Bone marrow (tissue), 2 donors: ENCODE measurements at places on chromosomes 16 and 17.

GRCh38 chr16:47196457-47196856 is 52.7 kb upstream of the NETO2 start:
- DNase-seq, result no peak

DNA sequence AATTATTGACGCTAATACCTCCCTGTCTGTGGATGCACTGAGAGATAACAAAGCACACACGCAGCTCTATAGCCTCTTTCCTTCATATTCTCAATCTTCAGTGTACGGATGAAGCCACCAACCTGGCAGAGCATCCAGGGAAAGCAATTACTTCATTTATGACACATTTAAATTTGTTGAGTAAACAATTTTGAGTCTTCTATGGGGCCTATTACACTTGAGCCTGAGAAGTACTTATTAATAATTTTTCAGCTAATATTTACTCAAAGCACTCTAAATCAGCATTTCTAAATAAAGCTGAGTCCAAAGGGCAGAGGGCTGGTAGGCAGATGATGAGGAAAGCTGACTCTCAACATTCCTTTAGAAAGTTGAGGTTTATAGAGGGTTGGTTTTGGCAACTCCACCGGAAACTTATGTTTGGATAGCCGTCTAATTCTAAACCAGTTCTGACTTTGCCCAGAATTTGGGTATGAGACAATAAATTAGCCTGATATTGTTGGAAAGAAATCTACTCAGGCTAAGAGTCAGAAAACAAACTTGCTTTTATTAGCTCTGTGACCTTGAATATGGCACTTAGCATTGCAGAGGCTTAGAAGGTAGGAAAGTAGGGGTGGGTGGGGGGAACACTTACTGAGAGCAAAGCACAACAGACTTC is 643.5 kb downstream of the CDH11 start:
- DNase-seq, result no peak

GRCh38 chr17:74859459-74860228 is at the start of gene GRIN2C:
Gene GRIN2C (minus strand): TSS chr17:74859885. CDS start chr17:74855092, 4,793 bp downstream.
- no peak for DNase-seq

GRCh38 chr16:84675884-84676283 is 23.9 kb upstream of the USP10 start:
- DNase-seq, result no peak

DNA sequence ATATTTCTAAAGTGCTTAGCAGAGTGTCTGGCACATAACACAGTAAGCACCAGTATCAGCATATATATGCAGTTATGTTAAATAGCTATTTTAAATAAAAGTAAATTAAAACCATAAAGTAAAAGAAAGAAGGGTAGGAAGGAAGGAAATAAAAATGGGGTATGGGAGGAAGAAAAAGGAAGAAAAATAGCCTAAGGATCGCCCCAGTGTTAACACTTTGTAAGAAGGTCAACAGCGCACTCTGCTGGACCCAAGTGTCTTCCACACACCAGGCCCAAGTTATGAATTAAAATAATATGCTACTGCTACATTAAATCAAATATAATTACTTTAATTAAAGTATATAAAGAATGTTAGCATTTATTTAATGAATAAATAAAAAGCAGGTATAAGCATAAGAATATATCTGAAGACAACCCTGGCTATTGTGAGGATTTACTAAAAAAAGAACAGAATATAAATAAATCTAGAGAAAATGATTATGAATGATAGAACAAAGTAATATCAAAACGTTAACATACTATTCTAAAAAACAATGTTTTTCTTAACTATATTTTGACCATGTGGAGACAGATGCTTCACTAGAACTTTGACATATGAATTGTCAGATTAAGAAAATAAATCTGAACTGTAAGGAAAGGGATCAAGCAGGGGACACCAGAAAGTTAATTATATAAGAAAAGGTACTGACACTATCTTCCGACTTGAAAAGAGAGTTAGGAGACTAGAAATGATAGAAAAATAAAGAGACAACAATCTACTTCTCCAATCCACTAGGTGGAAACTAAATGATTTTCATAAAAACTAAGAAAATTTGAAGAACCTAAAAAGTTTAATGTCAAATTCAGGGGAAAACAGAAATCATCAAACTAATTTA is 25.9 kb downstream of the BRIP1 start:
- DNase-seq, result no peak

DNA sequence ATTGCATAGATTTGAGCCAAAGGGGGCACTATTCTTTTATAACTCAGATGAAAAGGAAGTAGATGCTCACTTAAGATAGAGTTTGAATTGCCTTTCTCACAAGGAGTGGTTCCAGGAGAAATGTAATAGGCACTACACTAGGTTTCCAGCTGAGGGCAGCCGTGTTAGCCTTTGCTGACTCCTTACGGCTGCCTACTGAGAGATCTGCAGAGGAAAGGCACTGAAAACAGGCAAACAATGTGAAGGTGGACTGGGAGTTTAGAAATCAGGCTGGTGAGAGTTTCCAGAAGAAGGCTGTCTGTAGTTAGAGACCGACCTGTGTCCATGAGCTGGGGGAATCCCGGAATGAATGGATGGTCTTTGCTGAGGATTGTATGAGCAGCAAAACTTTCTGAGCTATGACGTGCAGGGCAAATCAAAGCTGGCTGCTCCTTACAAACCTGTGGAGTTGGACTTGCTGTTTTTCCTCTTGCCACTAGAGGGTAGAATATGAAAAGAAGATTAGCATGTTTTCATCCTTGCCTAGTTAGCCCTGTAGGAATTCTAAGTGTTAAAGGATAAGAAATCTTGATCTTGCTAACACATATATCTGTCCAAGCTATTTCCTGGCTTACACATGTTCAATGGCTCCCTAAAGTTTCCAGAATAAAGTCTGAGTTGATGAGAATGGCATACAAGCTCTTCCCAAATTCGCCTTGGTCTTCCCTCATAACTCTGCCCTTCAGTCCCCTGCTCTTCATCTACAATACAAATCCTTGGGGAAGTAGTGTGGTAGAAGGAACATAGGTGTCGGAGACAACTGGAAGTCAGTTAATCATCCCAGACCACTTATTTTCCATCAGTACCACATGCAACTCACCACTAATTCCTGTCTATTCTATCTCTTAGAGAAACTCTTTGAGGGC is 20.1 kb upstream of the TAOK1 start:
- peak; percentile 14 for DNase-seq

- no peak for DNase-seq
Observed at GRCh38 chr16:6345090-6345489, 987.6 kb upstream of the RBFOX1 start.

DNA sequence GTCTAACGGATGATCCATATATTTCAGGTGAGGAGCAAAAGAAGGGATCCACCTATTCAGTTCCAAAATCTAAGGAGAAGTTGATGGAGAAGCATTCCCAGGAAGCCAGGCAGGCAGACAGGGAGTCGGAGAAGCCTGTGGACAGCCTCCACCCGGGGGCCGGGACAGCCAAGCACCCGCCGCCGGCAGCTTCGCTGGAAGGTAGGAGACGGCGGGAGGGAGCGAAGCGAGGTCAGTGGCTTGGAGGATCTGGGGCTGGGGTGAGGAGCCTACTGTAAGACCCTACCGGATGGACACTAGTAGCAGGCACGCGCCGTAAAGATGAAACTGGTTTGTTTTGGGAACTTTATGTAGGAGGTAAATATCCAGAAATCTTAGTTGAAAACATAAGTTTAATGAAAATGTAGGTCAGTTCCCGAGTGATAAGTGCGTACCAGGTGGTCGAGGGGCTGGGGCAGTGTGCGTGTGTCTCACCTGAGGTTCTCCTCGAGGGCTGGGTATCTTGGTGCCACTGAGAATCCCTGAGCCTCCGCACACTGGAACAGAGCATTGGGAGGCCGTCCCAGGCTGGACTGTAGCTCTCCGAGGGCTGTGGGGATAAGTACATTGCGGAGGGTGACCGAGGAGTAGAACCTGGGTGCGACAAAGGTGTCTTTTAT is 714 bp downstream of the SPATA33 start:
- DNase-seq, result no peak
